Smooth muscle cell of trachea (primary cell): ENCODE measurements at places on chromosomes 12 and 14. TPM values are rescaled to one million over a fixed set of nuclear protein-coding genes. Genes with fewer than 3 reads are reported as not detected.

The NRDE2 gene
- total RNA-seq = 11.2 and 13.5 TPM in 2 replicates

The CACNA2D4 gene
- 0.87 and 1.5 TPM in 2 replicates for total RNA-seq

The PRIMA1 gene
- not detected in 2 replicates for total RNA-seq

The RPS6KA5 gene
- 1.7 and 3.2 TPM in 2 replicates for total RNA-seq

The PZP gene
- not detected in 2 replicates for total RNA-seq

The KRT74 gene
- total RNA-seq = not detected in 2 replicates

The SLC17A8 gene
- total RNA-seq = not detected in 2 replicates

The OTUB2 gene
- total RNA-seq = 1.7 and 2.8 TPM in 2 replicates

The PROX2 gene
- total RNA-seq = not detected in 2 replicates

The RNASE3 gene
- not detected in 2 replicates for total RNA-seq
